ENCODE measurements at places on chromosomes 2 and 18.

- no peak for DNase-seq
Observed at GRCh38 chr2:215652388-215652787, 216.5 kb upstream of the FN1 start.

DNA sequence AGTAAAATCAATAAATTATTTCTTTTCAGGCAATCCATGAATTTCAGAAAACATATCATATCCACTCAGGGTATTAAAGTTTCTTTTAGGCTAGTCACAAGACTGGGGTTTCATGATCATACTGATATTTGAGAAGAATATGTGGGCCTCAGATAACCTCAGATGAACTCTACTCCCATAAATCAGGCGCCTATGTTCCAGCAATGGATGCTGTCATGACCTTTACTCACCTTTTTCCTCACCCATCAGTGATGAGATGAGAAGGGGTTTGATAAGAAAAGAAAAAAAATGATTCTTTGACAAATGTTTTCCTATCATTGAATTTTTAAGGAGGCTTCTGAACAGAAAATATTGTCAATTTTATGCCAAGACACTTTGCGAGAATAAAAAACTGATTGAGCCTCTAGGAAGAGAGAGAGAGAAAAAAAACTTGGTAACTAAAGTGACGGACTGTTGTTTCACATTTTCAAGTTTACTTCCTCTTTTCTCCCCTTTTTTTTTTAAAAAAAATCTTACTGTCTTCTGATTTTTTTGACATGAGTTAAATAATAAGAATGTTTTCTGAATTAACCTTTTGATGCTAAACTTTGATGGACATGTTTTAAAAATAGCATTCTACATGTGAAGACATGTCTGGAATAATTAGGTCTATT lies 309.1 kb upstream of the MAP2 start:
- DNase-seq = no peak

- no peak for DNase-seq
Observed at GRCh38 chr2:239378021-239378917, 22.6 kb downstream of the HDAC4 start.

DNA sequence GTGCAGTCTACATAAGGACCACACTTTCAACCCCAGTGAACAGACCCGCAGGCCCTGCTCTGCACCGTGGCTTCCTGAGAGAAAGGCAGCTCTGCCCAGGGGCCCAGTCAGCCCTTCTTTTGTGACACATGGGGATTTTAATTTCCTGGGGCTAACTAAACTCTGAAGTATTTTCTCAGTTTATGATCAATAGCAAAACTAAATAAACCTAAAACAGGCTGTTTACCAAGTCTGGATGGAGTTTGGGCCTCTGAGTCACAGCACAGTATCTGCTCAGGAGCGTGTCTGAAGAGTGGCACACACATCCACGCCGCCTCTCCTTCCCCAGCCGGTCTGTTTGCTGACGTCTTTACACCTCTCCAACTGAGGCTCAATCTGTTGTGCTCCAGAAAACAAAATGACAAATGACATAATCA lies 72.3 kb downstream of the LDLRAD4 start:
- DNase-seq = no peak

- no peak for DNase-seq
Observed at GRCh38 chr2:20173496-20174402, 51.2 kb downstream of the SDC1 start.

- no peak for DNase-seq
Observed at GRCh38 chr2:30315391-30316063, 84.2 kb downstream of the LBH start.

GRCh38 chr18:79385708-79386341 lies 9.9 kb upstream of the NFATC1 start:
- DNase-seq = no peak

DNA sequence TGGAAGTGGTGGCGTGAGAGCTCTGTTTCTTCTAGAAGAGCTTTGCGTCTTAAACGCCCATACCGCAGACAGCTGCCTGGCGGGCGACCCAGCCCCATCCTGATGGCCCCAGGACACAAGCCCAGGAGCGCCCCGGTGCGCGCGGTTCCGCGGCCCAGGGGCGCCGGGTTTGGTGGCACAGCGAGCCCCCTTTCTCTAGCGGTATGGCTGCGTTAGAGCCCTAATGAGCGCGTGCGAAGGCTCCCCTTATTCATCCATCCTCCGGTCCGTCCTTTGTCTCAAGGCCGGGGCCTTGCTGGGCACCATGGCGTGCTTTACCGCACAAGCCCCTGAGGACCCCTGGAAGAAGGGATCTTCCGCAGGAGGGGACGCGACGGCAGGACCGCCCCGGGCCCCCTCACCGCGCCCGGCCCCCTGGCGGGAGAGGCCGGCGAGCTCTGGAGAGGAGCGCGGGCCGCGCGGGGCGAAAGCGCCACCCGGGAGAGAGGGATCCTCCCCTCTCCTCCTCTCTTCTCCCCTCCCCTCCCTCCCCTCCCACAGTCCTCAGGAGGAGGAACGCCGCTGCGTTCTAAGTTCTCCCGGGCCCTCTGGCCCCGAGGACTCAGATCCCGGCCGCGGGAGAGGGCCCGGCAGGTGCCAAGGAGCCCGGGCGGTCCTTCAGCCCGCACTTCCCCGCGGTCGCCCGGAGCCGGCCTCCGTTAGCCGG lies 626 bp upstream of the SLC1A4 start:
- peak; percentile 90 for DNase-seq

DNA sequence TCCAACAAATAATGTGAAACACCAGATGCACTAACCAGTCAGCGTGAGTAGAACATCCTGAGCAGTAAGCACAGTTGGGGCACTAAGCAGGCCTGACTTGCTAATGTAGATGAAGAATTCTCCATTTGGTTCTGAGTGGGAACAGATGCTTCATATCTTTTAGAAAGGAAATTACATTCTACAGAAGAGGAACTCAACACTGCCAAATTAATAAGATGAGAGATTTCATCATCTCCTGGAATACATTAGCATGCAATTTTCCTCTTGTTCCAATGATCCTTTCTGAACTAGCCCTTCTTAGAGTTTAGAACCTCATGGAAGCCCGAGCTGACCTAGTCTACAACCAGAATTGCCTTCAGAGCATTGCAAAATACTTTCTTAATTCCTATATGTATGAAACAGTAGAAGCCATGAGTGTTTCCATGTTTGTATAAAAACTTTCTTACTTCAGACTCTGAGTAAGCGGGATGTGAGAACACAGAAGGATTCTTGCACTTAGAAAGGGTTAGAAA lies 34.8 kb downstream of the COL5A2 start:
- no peak for DNase-seq

DNA sequence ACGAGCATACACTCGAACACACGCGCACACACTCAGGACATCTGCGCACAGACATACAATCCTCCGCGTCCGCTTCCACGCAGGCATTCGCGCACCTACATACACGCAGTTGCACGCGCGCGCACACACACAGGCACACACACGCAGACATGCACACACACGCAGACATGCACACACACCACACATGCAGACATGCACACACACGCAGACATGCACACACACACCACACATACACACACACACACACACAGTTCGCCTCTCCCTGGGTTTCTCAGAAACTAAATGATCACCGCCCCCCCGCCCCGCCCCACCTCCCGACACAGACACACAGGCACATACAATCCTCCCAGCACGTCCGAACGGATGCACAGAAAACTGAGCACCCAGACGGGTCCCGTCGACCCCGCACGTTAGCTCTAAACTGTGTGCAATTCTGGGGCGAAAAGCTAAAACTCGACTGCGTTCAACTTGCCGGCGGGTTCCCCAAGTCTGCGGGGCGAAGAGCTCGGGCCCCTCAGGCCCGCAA lies 1.0 kb downstream of the EPHA4 start:
- DNase-seq = no peak

- DNase-seq = no peak
Observed at GRCh38 chr18:59631583-59632181, 65.5 kb downstream of the CCBE1 start.

DNA sequence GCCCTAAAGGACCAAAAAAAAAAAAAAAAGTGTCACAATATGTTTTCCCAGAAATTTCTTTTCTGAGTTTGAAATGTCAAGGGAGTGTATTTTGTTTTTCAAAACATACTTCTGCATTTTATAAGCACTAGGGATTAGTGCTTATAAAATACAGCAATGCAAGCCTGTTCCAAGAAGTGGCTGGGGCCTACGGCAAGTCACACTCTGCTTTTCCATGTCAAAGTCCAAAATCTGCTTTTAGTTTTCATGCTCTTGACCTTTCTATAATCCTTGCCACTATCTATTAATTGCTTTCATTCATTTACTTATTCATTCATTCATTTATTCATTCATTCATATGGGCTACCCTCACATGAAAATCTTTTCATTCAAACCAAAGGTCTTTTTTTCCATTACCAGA lies 100.1 kb upstream of the UXS1 start:
- no peak for DNase-seq

DNA sequence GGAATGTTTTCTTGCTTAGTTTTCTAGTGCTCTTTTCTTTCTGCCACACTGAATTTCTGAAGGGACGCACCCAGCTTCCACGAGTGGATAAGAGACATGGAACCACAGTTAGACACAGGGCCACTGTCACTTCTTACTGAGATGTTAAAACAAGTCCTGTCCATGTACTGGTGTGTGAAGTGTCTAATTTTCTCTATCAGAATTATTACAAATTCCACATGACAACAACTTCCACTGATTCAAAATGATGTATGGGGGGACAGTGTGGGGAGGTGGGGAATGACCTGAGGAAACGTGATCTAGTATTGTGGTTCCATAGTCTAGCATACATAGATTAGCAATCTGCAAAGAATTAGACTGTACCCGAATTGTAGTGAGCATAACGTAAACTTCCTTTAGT lies 169.6 kb downstream of the TMEM247 start:
- DNase-seq = no peak

DNA sequence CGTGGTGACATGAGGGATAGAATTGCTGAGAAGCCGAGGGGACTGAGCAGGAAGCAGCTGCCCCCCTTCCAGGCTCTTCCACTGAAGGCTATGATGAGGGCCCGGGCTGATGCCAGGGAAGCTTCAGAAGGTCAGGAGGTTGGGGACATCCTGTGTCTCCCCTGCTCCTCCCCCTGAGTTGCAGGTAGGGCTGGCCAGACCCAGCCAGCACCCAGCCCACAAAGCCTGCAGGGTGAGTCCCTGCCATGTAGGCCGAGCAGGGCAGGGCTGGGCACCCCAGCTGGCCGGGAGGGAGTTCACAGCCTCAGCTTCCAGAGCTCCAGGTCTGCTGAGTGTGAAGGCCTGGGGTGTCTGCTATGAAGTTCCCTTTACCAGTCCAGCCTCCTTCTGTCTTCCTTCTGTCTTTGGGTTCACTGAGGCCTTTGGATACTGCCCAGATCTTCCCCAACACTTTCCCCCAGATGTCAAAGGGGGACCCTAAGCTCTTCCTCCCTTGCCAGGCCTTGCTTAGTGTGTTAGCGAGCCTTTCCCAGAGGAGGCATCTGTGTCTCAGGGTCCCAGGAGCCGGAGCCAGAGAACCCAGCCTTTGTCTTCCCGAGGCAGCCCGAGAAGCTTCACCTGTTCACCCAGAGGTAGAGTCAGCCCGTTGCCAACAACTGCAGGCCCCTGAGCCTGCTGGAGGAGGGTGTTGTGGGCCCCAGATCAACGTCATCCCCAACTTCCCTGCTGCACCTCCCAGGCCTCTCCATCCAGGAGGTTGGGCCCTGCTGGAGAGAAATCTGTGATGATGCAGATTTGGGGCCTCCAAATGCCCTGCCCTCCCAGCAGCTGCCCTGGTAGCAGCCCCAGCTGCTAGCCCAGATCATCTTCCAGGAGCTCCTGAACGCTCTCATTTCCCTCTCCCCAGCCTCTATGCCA lies 3.6 kb upstream of the NCL start:
- DNase-seq = no peak

DNA sequence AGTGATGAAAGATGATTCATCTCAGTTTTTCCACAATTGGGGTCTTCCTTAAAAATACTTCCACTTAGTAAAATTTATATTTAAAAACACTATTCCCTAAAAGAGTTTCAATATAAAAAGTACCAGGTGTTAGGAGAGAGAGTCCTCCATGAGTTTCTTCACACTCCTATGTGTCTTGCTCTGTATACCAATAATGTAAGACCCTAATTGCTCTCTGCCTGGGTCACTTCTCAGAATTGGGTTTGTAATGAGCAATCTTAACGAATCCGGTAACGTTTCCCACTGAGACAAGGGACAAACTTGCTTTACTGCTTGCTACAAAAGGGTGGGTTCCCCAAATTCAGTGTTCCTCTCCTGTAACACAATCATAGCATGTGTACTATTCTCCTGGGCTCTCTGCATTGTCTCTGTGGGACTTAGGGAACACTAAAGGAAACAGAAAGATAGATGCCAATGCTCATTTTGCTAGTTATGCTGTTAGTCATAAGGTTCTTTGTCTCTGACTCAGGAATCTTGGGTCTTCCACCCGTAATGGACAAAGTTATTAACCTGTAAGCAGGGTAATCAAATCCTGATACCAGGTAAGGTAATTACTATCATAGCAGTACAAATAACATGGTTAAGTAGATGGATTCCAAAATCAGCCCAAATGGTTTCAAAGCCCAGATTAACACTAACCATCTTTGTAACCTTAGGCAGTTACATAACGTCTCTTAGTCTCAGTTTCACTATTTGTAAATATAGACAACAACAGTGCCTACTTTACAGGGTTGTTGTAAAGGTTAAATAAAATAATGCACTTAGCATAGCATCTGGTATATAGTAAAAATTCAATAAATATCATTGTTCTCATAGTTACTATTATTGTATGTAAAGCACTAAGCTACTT lies 46.3 kb downstream of the ITSN2 start:
- DNase-seq = no peak

DNA sequence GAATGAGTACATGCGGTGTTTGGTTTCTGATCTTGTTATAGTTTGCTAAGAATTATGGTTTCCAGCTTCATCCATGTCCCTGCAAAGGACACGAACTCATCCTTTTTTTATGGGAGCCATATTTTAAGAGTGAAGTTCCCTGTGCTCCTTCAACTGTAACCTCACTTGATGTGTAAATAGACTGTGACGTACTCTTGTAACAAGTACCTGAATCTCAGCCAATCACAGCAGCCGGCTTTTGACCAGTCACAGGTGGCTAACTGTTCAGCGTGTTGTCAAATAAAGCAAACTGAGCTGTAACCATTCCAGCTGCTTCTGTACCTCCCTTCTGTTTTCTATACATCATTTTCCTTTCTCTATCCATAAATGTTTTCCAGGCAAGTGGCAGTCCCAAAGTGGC lies 774.3 kb upstream of the HS6ST1 start:
- no peak for DNase-seq

- no peak for DNase-seq
Observed at GRCh38 chr18:11859903-11860407, 8.7 kb downstream of the CHMP1B start.

DNA sequence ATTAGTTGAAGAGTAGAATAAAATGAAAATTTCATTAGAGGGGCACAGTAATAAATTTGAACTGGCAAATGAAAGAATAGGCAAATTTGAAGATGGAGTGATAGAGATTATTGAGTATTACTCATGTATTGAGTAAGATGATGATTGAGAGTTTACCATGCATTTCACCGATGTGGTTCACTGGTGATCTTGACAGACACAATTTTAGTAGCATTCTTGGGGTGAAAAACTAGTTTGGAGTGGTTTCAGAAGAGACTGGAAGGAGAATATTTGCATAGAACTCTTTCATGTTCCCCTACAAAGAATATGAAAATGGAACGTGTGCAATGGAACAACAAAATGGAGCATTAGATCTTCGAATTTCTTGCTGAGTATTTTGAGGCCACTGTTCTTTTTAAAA lies 121.4 kb downstream of the ASXL3 start:
- no peak for DNase-seq
